Endothelial cell of umbilical vein (primary cell): ENCODE measurements at places on chromosomes 1 and 21. TPM values are rescaled to one million over a fixed set of nuclear protein-coding genes. Genes with fewer than 3 reads are reported as not detected.

ZNF683 gene
- total RNA-seq, result not detected in 2 replicates

GRCh38 chr1:218679988-218680748, 335.0 kb downstream of the TGFB2 start:
- H3K4me3 ChIP-seq, result no peak overlapping the region
- no peak for DNase-seq
- no peaks in the 10 kb centered on the region for H3K27me3 ChIP-seq
- no peak overlapping the region for H3K27ac ChIP-seq

- peak; percentile 30 for DNase-seq
- peak overlapping the region; percentile 47 for H3K4me3 ChIP-seq
- no peaks in the 10 kb centered on the region for H3K4me1 ChIP-seq
- no peaks in the 10 kb centered on the region for H3K27me3 ChIP-seq
- no peaks in the 10 kb centered on the region for H3K36me3 ChIP-seq
- no peak overlapping the region for H3K27ac ChIP-seq
Measured at GRCh38 chr1:7680207-7680954, 90.7 kb upstream of the VAMP3 start.

DNA sequence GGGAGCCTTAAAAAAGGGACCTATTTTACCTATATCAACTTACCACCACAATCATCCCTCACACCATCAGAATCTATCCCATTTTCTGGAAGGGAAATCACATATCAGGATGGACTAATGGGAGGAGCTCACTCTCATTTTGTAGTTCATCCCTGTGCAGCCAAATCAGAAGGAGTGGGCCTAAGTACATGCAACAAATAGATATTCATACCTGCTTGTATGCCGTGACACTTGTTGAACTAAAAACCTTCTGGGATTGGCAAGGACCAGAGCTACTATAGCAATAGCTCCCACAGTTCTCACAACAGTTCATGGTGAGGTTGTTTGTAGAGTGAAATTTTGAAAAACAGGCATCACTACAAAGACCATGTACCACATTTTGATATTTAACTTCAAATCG, 17.3 kb downstream of the ZMYM6 start:
- H3K4me1 ChIP-seq, result no peaks in the 10 kb centered on the region
- no peak overlapping the region for H3K27ac ChIP-seq
- no peak for DNase-seq
- peaks cover 11% of the 10 kb centered on the region for H3K36me3 ChIP-seq
- no peaks in the 10 kb centered on the region for H3K27me3 ChIP-seq
- no peak overlapping the region for H3K4me3 ChIP-seq

DNA sequence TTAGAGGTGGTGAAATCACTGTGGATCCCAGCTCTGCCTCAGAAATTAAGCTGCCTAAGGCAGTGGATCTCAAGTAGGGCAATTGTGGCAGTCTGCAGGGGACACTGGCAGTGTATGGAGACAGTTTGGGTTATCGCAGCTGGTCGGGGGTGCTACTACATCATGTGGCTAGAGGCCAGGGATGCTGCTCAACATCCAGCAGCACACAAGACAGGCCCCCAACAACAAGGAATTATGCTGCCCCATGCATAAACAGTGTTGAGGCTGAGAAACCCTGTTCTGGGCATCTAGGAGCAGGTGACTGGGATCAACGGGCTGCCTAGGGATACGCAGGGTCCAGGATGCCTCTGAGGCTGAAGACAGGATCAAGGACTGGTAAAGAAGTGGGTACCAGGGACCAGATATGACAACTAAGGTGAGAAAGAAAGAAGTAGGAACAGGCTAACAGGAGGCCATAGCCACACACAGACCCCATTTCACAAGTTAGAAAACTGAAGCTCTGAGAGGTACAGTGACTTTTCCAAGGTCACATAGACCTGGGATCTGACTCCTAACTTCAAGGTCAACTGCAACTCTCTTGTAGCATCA, 8.7 kb downstream of the BATF3 start:
- H3K27me3 ChIP-seq, result peaks cover 33% of the 10 kb centered on the region
- DNase-seq, result no peak
- no peaks in the 10 kb centered on the region for H3K36me3 ChIP-seq
- no peak overlapping the region for H3K27ac ChIP-seq

DNA sequence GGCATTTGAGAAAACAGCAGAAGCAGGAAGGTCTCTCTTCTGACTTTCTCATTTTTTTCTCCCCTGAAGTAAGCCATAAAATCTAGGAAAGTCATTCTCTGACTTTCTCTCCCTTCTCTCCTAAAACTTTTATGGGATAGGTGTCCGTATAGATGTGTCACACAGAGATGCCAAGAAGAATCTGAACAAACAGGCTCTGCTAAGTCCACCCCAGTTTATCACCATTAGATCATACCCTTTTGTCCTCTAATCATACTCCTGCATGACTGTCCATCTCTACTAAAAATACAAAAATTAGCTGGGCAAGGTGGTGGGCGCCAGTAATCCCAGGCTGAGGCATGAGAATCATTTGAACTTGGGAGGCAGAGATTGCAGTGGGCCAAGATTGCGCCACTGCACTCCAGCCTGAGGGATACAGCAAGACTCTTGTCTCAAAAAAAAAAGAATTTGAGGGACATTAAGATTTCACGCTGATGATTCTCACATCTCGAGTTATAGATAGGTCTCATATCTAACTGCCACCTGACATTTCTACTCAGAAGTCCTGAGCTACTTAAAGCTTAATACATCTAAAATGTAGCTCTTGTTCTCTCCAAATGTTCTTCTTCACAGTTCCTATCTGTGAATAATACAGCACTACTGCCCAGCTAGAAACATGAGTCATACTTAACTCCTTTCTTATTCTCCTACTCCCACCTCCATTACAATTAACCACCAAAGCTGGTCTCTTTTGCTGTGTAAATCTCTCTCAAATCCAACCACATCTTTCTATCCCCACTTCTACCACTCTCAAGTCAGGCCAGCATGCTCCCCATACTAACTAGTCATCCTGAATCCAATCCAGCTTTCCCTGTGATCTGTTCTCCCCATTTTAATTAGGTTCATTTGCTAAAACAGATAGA, 47.7 kb downstream of the ZNF644 start:
- no peak overlapping the region for H3K4me3 ChIP-seq
- DNase-seq, result peak; percentile 28
- peaks cover 4% of the 10 kb centered on the region for H3K36me3 ChIP-seq
